Natural killer cell treated with Interleukin-12 subunit alpha and Interleukin-12 subunit beta and Interleukin-15 and Interleukin-18, amount 100 ng/mL, for 72 hours (primary cell): ENCODE measurements at places on chromosomes 11 and 22.

DNA sequence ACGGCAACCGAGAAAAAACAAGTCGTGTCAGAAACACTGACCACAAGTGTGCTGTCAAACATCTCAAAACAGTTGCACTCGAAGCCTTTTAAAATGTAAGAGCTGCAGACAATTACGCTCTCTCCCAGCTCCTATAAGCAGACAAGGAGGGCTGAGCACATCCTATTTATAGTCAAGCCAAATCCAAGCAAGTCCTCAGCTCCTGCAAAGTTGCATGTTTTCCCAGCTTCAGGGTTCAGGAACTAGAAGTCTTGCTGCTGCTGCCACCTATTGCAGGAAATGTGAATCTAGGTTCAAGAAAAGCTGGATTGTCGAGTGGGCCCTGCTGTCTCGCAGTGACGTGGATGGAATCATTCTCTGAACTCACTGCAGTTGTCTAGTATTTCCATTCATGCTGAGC, 15.5 kb downstream of the EFCAB6 start:
- DNase-seq: no peak

DNA sequence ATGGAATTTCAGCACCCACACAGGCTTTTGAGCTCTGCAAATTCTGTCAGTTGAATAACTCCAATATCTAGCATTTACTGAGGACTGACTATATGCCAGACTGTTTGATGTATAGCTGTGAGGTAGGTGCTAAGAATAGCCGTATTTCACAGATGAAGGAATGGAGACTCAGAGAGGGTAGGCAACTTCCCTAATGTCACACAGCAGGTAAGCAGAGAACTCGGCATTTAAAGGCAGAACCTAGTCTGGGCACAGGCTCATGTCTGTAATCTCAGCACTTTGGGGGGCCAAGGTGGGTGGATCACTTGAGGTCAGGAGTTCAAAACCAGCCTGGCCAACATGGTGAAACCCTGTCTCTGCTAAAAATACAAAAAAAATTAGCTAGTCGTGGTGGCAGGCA, 184.1 kb downstream of the BCR start:
- no peak for DNase-seq

- DNase-seq: no peak
Measured at GRCh38 chr22:30601464-30601863, 5.5 kb upstream of the TCN2 start.

- DNase-seq: no peak
Measured at GRCh38 chr11:3995949-3996554, 98.5 kb upstream of the RRM1 start.

DNA sequence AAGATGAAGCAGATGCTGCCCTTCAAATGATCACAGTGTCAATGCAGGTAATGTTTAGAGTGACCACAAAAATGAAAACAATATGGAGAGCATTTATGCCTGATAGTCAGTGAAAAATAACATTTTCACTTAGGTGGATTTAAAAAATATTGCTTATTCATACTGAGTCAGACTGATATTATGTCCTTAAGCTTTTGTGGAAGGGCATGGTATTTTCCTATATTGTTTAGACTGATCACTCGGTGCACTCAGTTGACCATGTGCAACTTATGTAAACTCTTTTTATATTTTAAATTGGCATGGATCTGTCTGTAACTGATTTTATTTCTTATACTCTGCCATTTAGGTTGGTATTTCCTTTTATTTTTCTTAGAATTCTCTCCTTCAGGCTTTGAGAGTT, 106.6 kb downstream of the DYNC2H1 start:
- DNase-seq: no peak

GRCh38 chr22:36743591-36744412, 32.1 kb downstream of the IFT27 start:
- peak; percentile 41 for DNase-seq

DNA sequence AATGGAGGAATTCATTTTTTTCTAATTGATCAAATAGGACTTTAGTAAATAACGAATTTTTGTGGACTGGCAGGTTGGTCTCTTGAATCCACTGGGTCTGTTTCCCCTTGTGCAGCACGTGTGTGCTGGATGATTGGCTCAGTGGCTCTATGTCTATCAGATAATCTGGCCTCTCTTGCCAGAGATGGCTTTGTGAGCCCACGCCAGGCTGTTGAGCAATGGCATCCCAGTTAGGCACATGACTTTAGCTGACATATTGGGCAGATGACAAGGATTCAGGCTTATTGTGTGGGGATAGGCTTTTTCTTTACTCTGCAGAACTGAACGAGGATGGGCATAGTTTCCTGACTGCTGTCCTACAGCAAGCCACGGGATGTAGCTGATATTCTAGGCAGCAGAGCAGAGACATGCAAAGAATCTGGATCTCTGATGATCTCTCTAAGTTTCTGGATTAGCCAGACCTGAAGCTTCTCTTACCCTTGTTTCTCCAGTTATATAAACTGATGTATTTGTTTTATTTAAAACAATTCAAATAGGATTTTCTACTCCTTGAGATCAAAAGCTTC, 144.9 kb downstream of the ARHGAP42 start:
- no peak for DNase-seq

DNA sequence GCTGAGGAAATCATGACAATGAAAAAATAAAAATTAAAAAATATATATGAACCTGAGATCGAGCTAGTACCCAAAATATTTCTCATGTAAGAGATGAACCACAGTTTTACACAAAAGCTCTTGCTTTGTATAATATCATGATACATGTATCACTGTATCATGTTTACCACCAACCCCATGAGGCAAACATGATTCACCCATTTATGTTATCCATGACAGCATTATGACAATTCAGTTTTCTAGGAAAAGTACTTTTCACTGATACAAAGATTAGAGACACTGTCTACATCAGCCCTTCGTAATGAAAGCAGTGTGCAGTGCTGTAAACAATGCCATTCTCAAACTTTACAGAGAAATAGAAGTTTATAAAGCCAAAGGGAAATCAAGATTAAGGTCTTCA, 852.5 kb upstream of the LRRC4C start:
- no peak for DNase-seq
